ENCODE measurements at places on chromosomes 4 and X.
A peak's percentile ranks its signal among the peaks of the same experiment; 100 is the strongest.

DNA sequence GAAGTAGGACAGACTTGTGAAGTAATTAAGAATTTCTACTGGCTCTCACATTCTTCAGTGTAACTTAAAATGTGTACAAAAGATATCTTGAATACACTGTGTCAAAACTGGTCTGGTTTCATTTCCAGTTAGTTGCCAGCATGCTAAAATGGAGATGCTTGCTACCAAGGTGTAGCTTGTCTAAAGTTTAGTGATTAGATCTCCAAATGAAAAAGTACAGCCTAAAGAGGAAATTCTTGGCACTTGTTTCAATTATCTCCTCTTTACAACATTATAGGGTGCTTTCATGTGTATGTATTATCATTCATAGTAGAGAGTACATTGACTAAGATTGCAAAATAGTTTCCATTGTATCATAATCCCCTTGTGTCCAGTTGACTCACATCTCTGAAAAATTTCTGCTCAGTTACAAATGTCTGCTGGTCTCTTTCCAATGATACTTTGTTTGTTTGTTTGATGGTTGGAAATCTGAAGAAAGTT, 97.3 kb upstream of the SPRY1 start:
- no peak for DNase-seq

DNA sequence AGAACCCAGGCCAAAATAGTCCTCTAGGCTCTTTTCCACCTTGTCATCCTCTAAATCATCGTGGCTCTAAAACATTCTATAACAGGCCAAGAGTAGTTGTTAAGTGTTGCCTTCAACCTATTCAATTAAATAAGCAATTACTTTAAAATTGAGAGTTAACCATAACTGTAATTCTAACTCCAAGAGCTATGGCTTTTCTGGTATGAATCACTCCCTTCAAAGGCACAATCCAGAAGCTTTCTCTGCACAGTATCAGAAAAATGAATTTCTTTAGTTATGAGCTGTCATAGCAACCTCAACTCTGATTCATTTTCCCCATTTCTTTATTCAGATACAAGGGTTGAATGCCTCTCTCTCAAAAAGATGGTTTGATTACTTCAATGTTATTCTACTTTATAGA, 21.7 kb downstream of the INPP4B start:
- no peak for DNase-seq

DNA sequence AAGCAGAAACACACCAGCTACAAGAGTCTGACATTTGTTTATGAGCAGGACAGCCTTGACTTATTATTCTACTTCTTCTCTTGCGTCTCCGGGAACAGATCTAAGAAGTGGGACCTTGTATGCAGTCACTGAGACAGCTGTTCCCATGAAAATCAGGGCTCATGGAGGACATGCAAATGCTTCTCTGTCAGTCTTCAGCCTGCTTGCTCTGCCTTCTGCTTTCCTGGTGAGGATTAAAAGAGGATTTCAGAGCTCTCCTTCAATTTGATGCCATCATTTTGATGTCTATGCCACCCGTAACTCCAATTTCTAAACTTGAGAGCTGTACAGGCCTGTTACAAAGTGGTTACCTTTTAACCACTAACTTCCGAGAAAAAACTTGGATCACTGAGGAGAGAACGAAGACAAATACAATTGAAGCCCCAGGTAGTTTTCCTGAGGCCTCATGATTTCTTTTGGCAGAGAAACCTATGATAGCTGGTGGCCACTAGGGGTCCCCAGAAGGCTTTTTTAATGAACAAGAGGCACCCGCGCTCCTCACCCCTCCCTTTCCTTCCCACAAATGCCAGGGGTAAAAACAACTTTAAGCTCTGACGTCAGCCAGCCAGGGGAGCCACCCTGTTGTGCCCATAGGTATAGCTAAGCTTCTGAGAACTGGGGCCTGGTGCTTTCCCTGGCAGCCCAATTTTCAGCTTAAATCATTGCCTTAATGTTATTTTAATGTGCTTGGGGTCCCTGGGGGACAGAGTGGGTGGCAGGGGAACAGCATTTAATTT, 97.0 kb downstream of the DDIT4L start:
- DNase-seq = peak; percentile 89

DNA sequence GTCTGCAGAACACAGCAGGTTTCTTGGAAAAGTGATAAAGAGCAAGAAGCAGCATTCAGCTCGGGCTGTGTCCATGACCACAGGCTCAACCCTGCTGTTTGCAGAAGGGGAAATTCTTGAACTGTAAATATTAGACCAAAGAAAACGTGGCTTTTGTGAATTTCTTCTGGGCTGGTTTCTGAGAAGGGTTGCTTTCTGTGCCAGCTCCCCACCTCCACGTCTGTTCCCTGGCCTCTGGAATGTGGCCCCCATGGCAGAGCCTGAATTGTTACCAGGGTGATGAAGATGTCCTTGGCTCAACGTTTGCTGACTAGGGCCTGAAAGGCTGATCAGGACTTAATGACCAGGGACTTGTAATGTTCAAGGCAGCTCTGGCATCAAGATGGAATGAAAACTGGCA, 116.0 kb downstream of the CPEB2 start:
- DNase-seq = no peak

GRCh38 chr4:24419181-24420034, 164.9 kb downstream of the DHX15 start:
- peak; percentile 31 for DNase-seq

DNA sequence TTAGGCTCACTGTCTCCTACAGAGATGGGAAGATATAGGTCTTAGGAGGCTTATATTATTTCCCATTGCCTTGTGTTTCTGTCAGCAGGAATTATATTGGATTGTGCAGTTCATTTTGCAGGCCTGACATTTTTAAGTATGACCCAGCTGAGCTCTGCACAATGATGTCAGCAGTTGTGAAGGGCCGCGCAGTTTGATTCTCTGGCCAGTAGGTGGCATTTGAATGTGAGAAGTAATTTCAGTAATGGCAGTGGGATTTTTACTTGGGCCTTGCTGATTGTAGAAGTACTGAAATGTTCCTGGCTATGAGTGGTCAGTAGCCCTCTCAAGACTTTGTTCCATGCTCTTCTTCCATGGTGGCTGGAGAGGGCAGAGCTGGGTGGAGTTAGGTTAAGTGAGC, 247.2 kb upstream of the MTMR8 start:
- DNase-seq = no peak

- no peak for DNase-seq
Observed at GRCh38 chr4:42844422-42845070, 48.0 kb upstream of the GRXCR1 start.

GRCh38 chr4:5510504-5510903, 197.9 kb downstream of the EVC2 start:
- DNase-seq = no peak

- DNase-seq = no peak
Observed at GRCh38 chr4:162938738-162939485, 227.8 kb downstream of the NAF1 start.

GRCh38 chr4:183399616-183400015, 44.8 kb upstream of the CDKN2AIP start:
- no peak for DNase-seq

GRCh38 chr4:153788413-153789276, at the start of gene SFRP2:
SFRP2 (minus strand) TSS chr4:153789083; CDS start chr4:153788835, 248 bp downstream.
- DNase-seq = no peak

- DNase-seq = no peak
Observed at GRCh38 chr4:6960628-6961412, 51.2 kb downstream of the TBC1D14 start.

DNA sequence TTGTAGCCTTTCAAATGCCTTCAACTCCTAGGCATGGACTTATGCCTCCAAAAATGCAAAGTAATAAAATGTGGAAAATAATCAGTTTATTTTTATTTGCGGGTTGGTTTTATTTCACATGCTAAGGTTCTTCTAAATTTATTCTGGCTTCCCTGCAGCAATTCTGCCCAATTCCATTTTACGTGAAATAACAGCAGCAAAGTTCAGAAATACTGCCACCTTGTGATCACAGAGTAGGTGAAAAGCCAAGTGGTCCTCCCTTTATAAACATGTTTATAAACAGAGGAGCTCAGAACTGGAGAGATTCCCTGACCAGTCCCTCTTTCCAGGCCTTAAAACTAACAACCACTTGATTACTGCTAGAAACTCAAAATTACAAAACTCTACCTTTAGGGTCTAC, 14.7 kb upstream of the DCHS2 start:
- no peak for DNase-seq

- DNase-seq = no peak
Observed at GRCh38 chr4:128600996-128601871, 208.3 kb upstream of the JADE1 start.

- DNase-seq = no peak
Observed at GRCh38 chr4:93355411-93355810, 473.1 kb upstream of the ATOH1 start.

DNA sequence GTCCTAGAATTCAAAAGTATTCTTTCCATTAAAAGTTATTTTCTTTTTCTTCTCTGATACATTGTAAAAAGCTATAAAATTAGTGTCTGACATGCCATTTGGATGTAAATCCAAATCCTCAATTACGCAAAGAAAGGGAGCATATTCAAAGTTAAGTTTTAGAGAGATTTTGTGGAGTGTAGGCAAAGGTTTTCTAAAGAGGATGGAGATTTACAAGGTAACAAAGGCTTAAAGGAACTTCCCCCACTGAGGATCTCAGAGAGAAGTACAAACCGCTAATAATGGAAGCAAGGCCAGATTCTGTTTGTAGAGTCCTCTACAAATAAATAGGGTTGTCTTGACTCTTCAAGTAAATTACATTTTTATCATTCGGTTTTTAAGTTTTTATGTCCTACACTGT, 91.0 kb upstream of the MAPK10 start:
- no peak for DNase-seq

GRCh38 chrX:38102240-38102639, 95.9 kb downstream of the SYTL5 start:
- no peak for DNase-seq

- DNase-seq = no peak
Observed at GRCh38 chr4:971666-972500, 1.5 kb downstream of the DGKQ start.

DNA sequence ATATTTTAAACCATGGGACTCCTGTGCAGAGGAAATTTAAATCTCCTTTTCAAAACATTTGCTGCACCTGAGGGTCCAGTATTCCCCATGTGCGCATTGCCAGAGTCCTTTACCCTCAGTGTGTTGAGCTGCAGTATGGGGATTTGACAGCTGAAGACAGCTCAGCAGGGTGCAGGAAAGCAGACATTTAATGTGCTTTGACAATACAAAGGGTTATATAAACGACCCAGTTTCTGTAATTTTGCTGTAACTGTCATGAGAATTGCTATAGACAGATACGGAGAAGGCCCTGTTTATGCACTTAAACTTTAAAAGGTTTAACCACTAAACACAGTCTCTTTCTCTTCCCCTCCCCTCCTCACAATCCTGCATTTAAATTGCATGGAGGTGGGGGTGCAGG, 393.4 kb downstream of the MID1IP1 start:
- DNase-seq = no peak

DNA sequence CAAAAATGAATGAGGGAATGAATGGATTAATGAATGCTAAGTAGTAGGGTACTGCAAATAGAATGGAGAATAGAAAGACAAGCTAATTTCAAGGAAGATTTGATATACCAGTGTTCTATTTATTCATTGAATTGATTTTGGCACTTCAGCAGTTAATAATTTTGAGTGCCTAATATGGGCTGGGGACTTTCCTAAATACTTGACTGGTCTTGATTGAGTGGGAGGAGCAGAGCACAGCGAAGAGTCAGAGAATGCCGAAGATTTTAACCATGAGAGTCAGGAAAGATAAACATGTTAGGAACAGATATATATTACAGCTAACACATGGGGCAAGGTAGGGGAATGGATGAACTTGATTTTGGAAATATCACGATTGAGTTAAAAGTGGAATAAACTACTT, 10.6 kb downstream of the IL15 start:
- no peak for DNase-seq

GRCh38 chr4:2948895-2949781, 14.1 kb downstream of the NOP14 start:
- DNase-seq = no peak

DNA sequence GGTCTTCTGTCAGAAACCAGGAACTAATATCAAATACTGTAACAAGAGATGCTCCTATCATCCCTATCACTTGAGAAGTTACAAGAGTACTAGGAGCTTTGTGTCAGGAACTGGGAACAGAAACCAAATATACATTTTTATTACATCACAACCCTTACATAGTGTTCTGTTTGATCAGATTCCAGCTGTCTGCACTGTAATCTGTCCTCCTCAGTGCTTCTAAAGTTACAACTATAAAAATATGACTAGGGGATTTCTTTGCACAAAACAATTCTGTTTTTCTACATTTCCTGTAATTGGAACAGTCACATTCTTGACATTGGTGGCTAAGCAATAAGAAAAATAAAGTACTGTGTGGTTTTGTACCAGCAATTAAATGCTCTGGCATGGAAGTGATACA, 686.0 kb downstream of the PDHA2 start:
- no peak for DNase-seq

GRCh38 chrX:126655061-126655460, 102.4 kb upstream of the DCAF12L1 start:
- DNase-seq = no peak

DNA sequence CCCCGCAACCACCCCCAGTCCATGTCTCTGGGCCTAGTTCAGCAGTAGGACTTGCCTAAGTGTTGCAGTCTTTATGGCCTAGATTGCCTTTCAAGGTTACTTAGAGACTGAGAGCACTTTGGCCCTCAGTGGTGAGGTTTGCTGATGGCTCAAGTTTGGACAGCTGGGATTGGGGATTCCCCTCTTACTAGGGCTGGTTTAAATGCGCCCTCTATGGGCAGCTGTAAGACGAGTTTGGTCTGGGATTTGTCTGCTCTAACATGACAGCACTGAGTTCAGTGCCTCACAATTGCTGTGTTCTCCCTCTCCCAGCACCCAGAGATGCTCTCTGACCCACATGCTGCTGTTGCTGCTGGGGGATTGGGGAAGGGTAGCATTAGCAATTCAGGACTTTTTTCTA, 23.1 kb downstream of the DACH2 start:
- no peak for DNase-seq

DNA sequence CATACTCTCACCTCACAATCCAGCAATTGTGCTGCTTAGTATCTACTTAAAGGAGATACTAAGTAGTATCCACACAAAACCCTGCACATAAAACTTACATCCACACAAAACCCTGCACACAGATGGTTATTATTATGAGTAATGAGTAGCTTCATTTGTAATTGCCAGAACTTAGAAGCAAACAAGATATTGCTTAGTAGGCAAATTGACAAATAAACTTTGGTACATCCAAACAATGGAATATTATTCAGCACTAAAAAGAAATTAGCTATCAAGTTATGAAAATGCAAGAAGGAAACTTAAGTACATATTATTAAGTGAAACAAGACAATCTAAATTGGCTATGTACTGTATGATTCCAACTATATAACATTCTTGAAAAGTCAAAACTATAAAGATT, 80.6 kb downstream of the NPY2R start:
- no peak for DNase-seq

GRCh38 chr4:143883529-143883928, 21.8 kb downstream of the GYPE start:
- DNase-seq = no peak
